ENCODE measurements at places on chromosomes 6 and 20.

DNA sequence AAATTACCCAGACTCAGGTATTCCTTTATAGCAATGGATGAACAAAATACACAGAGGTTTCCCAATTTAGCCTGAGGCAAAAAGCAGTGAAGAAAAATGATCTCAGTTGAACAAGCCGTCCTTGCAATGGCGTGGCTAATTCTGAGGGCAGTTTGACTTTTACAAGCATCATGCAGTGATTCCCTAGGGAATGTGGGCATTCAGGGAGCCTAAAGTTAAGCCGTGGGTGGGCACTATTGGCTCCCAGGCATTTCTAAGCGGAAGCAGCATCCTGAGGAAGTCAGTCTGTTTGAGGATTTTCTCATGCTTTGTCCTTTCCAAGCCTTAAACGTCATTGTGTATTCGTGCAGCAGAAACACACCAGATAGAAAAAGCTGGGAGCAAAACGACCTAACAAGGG lies 133.9 kb downstream of the MYLK4 start:
- DNase-seq, result no peak

GRCh38 chr6:35170166-35170565 lies 29.0 kb upstream of the TCP11 start:
- DNase-seq, result no peak

- no peak for DNase-seq
Observed at GRCh38 chr6:54579011-54579410, 267.6 kb upstream of the FAM83B start.

- DNase-seq, result no peak
Observed at GRCh38 chr20:19601126-19601810, 156.8 kb upstream of the RIN2 start.

DNA sequence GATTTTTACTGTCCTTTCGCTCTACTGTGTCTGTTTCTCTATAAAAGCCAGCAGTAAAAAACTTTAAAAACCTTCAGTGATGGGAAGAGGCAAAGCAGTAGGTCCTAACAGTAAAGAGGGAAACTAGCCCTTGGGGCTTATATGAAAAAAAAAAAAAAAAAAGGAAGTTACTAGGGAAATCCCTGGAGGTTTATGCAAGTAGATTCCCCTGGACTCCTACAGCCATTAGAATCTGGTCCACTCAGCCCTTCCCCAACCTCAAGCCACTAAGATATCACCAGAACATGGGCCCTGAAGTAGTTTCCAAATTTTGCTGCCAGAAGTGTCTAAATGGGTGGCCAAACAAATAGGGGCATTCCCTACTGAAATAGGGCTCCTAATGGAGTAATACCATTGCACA lies 70.5 kb upstream of the HINT3 start:
- DNase-seq, result no peak

- no peak for DNase-seq
Observed at GRCh38 chr6:40669343-40669742, 82.2 kb upstream of the LRFN2 start.

GRCh38 chr20:17558154-17558940 lies 11.5 kb upstream of the DSTN start:
- peak; percentile 90 for DNase-seq

GRCh38 chr20:371755-372542 lies 8.6 kb upstream of the TRIB3 start:
- no peak for DNase-seq

GRCh38 chr6:1027109-1027794 lies 284.6 kb upstream of the FOXQ1 start:
- peak; percentile 72 for DNase-seq

- no peak for DNase-seq
Observed at GRCh38 chr6:22401206-22401605, 104.4 kb upstream of the PRL start.

DNA sequence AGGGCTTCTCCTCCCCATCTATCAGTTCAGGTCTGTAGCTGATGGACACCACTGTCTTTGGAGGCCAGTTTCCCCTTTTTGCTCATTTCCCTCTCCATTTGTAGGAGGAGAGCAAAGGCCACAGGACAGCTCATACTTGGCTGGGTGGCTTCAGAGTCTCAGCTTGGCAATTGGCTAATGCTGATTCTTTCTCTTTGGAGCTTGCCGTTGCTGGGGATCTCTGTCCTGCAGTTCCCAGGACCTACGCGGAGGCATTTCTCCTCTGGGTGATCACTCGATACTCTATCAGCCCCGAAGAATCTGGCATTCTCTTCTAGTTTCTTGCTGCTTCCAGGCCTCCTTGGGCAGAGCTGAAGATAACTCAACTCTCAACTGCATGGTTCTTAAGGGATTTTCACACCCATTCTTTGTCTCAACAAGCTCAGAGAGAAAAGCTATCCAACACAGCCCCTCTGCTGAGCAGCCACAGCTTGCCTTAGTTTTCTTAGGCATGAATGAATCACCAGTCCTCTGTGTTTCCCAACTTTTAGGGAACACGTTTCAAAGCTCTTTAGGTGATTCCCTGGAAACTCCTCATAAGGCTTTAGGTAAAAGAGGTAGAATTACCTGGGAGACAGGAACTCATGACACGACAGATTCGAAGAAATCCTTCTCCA lies 19.2 kb upstream of the SSR1 start:
- no peak for DNase-seq

GRCh38 chr20:12159261-12159660 lies 241.6 kb downstream of the BTBD3 start:
- no peak for DNase-seq

DNA sequence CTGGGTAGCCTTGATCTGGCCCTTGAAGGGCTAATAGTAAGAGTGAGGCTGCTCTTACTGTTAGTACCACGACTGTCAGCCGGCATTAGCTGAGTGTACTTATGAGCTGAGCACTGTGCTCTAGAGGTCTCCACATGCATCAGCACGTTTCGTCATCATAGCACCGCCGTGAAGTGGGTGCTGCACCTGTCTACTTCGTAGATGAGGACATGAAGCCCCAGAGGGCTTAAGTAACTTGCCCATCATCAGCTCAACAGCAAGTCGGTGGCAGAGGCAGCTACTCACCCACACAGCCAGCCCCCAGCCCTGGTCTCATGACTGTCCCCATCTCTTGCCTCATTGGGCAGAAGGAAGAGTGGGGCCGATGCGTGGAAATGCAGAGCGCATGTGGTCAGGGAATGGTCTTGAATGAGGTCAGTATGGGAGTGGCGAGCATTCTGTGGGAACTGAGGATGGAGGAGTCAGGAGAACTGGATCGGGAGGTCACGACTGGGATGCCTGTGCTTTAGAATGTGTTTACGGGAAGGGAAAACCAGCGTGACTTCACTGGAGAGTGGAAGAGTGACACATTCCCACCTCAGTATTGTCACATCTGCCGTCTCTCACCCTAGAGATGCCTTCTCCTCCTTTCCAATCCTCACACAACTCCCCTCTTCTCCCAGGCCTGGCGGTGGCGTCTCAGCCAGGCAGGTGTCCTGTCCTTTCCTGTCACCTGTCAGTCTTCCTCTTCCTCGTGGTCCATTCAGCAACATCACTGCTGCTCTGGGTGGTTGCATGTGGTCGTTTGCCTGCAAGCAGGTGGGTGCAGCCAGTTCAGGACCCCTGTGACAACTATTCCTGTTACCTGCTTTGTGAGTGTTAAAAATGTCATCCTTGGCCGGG lies 6.0 kb downstream of the SYTL3 start:
- DNase-seq, result no peak

- no peak for DNase-seq
Observed at GRCh38 chr6:4848382-4849068, 72.3 kb downstream of the CDYL start.

GRCh38 chr20:55437798-55438415 lies 567.4 kb downstream of the CBLN4 start:
- no peak for DNase-seq

DNA sequence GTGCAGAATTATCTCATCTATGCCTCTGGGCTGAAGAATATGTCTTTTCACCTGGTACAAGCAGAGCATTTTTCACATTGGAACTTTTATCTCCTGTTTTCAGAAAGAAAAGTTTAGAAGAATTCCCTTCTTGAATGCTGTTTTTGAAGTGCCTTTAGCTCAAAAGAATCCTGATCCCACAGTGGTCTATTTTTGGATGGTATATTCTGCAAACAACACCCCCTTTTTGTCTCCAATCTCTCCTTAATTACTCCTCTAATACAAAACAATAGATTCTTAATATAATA lies 57.7 kb upstream of the HFE start:
- DNase-seq, result no peak

- DNase-seq, result no peak
Observed at GRCh38 chr6:170346649-170347048, 40.1 kb downstream of the FAM120B start.

GRCh38 chr6:11774426-11774825 lies 4.2 kb downstream of the ADTRP start:
- DNase-seq, result no peak

- DNase-seq, result no peak
Observed at GRCh38 chr20:23643659-23644058, 5.9 kb upstream of the CST3 start.

DNA sequence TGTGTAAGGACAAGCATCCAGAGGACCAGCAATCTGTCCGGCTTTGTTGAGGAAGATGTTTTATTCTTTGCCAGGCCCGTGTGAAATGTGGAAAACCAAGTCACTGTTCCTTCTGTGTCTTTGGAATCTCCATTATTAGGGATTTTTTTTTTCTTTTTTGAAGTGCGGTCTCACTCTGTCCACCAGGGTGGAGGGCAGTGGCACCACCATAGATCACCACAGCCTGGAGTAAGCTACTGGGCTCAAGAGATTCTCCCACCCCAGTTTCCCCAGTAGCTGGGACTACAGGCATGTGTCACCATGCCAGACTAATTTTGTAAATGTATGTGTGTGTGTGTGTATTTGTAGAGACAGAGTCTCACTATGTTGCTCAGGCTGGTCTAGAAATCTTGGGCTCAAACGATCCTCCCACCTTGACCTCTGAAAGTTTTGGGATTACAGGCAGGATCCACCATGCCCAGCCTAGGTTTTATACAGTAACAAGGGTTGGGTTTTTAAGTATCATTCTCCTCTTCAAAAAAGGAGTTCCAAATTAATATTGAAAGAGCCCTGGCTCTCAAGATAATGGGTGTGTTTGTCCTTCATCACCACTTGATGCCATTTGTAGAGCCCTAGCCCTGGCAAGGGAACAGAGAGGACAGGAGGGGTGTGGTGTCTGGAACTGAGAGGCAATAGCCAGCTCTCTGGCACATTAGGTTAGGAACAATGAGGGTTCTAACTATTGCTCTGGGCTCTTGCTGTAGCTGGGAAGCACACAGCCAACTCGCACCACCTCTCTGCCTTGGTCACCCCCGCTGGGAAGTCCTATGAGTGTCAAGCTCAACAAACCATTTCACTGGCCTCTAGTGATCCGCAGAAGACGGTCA lies 3.1 kb downstream of the LAMP5 start:
- no peak for DNase-seq

GRCh38 chr6:127997496-127998164 lies 96.8 kb upstream of the THEMIS start:
- DNase-seq, result no peak

- no peak for DNase-seq
Observed at GRCh38 chr20:58970146-58970545, 10.9 kb upstream of the NELFCD start.

GRCh38 chr20:64226686-64227580 lies 28.6 kb upstream of the PCMTD2 start:
- DNase-seq, result no peak

GRCh38 chr6:56026455-56027180 lies 151.2 kb upstream of the BMP5 start:
- DNase-seq, result no peak

DNA sequence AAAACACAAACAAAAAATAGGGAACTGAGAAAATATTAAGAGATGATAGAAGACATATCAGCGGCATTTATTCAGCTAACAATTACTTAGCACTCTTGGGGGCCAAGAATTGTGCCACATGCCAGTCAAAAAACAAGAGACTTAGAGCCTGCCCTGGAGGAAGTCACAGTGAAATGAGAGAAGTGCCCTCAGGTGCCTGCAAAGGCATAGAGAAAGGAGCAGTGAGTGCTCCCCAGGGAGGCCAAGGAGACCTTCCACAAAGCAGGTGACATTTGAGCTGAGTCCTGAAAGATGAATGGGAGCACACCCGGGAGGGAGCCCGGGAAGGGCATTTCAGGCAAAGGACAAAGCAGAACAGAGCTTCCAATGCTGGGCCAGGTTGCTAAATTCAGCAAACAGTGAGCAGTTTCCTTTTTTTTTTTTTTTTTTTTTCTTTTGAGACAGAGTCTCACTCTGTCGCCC lies 184.7 kb upstream of the JARID2 start:
- no peak for DNase-seq

GRCh38 chr6:121633309-121633708 lies 197.9 kb downstream of the GJA1 start:
- no peak for DNase-seq

DNA sequence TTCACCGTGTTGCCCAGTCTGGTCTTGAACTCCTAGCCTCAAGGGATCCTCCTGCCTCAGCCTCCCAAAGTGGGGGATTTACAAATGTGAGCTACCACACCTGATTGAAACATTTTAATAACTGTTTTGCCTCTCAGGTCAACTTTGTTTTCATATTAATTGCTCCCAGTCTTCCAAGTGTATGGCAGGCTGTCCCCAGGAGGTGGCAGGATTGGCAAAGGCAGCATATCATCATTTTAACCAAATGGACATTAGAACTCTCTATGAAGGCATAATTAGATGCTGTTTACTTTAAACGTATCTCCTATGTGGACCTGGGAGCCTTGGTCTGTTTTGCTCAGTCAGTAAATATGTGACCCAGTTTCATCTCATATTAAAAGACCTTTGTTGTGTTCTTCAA lies 59.2 kb upstream of the CSE1L start:
- DNase-seq, result no peak

DNA sequence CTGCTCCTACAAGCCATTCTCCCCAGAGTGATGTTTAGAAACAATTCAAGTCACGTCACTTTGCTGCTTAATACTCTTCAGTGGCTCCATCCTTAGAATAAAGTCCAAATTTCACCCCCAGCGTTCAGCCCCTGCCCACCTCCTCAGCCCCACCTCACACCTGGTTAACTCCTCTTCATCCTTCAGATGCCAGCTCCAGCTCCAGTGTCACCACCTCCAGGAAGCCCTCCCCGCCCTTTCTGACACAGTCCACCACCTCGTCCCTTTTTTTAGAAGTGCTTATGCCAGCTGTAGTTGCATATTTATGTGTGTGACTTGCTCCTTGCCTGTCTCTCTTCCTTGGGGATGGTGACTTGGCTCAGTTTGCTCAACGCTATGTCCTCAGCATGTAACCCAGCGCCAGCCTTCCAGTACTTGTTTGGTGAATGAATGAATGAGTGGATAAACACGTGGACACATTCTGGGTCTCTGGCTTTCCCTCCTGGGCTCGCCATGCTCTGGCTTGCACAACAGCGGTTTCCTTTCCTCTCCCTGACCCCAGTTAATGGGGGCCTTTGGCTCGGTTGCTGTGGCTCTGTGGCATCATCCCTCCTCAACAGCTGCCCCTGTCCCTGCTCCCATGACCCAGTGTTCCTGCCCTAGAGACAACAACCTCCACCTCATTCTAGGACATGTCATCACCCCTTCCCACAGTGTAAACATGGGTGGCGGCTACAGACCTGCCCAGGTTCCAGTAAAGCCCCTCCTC lies 3.7 kb upstream of the IP6K3 start:
- no peak for DNase-seq

GRCh38 chr6:40799296-40800140 lies 212.4 kb upstream of the LRFN2 start:
- no peak for DNase-seq

Measured in vagina (tissue), 2 donors.